T-helper 2 cell (primary cell): ENCODE measurements at places on chromosomes 5 and 9.

- no peak for DNase-seq
Observed at GRCh38 chr5:149940941-149941644, 3.5 kb downstream of the PDE6A start.

DNA sequence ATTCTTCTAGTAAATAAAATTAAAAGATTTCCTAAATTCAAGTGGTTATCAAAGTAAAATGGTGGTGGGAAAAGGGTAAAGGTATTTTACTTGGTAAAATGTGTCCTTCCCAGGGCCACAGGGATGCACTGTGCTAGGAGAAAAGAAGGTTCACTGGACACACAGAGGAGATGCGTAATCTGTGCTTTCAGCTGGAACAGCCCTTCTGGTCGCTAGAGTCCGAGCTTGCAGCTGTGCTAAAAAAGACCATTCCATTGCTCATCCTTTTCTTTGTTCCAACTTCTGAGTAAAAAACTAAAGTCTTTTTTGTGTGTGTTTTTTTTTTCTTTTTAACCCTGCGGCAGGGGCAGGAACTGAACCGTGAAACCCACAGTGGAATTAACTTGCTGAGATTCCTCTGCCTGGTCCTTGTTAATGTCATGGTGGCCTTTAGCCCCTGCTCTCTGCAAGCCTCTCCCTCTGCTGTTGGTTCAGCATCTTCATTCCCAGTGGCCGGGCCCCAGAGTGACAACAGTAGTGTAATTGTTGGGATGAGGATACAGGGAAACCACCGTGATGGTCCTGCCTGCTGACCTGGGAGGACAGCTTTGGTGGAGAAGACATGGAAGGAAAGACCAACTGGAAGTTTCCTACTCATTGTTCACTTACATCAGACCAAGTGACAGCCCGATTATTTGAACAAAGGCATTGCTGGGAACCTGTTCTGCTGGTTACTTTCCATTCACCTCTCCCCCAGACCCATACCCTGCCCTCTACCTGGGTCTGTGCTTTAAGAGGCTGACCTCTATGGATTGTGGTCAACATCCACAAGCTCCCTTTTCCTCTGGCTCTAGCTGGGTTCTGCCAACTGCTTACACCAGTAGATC is 31.9 kb upstream of the FSTL4 start:
- no peak for DNase-seq

DNA sequence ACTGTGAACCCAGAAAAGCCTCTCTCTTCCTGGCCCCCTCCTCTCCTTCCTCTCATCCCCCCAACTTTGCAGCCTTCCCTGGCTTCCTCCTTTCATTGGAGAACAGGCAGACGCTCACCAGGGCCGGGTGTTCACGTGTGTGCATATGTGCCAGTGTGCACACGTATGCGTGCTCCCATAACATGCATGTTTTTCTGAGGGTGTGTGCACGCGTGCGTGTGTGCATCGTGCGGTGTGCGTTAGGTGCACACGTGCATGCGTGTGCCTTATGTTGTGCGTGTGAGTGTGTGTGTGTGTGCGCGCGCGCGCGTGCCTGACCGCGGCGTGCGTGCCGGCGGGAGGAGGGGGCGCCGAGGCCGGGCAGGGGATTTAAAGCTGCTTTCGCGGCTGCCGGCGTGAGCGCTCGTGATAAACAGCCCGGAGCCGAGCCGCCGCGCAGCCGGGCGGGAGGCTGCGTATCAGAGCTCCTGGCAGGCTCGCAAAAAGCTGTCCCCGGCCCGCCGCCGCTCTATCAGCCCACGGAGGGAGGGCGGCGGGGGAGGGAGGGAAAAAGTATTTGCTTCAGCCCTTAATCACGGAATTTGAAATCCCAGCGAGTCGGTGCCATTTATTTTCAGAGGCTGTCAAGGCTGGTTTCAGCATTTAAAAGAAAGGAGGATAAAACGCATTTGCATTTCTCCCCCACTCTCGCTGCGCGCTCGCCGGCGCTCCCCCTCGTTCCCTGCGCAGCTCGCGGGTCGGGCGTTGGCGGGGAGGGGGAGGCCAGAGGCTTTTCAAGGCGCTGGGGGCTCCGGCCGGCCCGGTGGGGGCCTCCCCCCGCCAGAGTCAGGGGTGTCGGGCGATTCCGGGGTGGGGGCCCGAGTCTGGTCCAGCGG is 183.9 kb downstream of the C9orf50 start:
- no peak for DNase-seq

GRCh38 chr5:155052532-155052931 is 39.0 kb downstream of the KIF4B start:
- DNase-seq, result no peak

DNA sequence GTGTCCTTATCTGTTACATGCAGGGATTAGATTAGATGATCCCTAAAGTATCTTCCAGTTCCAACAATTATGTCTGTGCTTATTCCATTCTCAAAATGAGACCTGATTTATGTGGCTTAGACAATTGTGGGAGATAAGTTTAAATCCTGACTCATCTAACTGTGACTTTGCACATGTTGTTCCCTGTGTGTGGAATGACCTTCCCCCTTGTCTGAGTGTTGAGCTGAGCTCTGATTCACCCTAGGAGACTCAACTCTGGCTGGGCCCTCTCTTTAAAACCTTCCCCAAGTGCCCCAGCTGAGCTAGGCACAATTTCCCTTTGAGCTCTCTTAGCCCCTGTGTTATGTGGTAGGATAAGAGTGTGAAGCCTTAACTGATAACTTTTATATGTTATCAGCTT is 118.9 kb upstream of the ELL2 start:
- DNase-seq, result no peak

DNA sequence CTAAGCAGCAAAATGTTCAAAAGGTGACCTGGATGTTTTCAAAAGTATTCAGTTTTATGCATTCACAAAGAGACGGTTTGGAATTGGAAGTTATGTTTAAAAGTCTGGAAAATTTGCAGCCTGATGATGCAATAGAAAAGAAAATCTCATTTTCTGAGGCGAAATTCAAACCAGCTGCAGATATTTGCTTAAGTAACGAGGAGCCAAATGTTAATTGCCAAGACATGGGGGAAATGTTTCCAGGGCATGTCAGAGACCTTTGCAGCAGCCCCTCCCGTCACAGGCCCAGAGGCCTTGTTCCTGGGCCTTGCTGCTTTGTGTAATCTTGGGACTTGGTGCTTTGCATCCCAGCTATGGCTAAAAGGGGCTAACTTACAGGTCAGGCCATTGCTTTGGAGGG is 228.2 kb downstream of the MAN2A1 start:
- no peak for DNase-seq

DNA sequence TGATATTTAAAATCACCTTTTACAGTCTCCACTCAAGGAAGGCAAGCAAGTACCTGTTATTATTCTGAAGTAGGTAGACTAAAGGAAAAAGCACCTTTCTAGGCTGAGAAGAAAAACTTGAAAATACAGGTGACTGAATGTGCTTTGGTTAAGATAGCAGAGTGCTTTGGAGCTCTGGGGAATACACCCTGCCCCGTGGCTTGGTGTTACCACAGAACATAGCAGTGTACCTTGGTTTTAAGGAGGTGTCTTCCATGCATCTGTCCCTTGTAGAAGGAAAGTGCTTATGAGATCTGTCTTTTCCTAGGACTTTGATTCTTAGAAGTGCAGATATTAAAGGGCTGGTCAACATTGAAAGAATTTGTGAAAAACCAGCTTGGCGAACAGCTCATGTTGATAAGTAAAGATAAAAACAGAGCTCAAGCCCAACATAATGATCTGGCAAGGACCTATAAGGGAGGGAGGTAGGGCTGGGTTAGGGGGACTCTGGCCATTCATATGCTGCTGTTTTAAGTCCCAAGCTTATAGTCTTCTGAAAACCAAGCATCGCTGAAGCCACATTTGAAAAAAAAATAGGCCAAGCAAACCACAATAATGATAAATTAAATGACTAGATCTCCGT is 66.8 kb downstream of the ZNF608 start:
- no peak for DNase-seq
